GM23248 (cell line): ENCODE measurements at places on chromosomes 11 and 22.

GRCh38 chr11:96299155-96299888 is 43.7 kb downstream of the MAML2 start:
- peak; percentile 13 for DNase-seq

- no peak for DNase-seq
Observed at GRCh38 chr11:8005556-8005955, 18.4 kb downstream of the EIF3F start.

- peak; percentile 69 for DNase-seq
Observed at GRCh38 chr11:60887556-60887955, 18.8 kb downstream of the PRPF19 start.

DNA sequence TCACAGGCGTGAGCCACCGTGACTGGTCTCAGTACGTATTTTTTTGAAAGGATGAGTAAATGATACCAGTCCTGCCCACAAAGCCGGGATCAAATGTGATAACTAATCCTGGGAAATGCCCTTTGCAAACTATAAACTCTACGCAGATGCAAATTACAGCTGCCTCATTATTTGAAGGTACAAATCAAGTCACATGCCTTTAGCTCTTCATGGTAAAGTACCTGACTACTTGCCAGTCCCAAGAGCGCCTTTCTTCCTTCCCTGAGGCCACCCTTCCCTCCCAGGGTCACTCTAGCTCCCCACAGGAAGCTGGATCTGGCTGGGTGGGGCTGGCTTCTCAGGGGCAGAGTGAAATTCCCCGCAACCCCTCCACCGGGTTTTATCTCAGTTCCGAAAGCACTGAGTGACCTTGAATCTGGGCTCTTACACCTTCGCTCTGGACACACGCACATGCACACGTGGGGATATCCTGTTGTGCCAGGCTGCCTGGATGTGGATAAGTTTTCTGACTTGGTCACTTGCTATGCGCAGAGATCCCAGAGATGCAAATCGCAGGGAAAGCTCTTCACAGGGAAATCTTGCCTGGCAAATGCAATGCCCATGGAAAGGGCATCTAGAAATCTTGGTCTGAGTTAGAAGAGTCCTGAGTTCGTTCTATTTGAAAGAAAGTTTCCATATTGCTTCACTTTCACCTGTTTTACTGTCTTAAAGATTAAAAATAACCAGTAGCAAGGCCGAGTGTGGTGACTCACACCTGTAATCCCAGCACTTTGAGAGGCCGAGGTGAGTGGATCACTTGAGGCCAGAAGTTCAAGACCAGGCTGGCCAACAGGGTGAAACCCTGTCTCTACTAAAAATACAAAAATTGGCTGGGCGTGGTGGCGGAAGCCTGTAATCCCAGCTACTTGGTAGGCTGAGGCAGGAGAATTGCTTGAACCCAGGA is 8.5 kb downstream of the A4GALT start:
- no peak for DNase-seq

DNA sequence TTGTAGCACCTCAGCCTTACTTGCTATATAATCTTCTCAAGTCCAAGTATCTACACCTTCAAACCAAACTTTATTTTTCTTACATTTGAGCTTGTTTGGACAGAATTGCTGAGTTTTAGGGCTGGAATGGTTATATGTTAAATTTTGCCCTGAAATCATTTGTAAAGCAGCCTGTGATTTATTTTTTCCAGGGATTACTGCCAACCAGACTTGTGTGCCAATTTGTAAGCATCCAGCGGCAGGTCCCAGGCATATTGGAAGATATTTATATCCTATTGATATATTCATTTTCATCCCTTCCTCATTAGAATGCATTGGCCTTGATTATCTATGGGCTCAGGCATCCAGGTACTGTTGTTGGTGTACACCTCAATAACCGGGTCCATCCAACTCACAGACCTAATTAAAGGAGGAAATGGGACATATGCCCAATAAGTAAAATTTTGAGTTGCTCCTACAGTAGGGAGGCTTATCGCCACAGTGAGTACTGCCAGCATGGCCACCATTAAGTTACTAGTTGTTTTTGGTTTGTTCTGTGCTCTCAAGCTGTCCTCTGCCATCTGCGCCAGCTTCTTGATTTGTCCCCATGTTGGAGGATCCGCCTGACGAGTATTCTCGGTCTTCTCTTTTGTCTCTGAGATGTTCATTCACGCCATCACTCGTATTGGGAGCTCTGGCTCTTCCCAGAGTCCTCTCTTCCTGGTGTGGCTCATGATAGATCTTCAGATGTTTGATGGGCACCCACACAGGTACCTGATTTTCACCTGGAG is 9.8 kb upstream of the DNAJB13 start:
- DNase-seq: no peak

- DNase-seq: no peak
Observed at GRCh38 chr22:49036513-49036912, 791.2 kb downstream of the BRD1 start.

- DNase-seq: peak; percentile 66
Observed at GRCh38 chr22:45226503-45227186, 14.0 kb downstream of the KIAA0930 start.

DNA sequence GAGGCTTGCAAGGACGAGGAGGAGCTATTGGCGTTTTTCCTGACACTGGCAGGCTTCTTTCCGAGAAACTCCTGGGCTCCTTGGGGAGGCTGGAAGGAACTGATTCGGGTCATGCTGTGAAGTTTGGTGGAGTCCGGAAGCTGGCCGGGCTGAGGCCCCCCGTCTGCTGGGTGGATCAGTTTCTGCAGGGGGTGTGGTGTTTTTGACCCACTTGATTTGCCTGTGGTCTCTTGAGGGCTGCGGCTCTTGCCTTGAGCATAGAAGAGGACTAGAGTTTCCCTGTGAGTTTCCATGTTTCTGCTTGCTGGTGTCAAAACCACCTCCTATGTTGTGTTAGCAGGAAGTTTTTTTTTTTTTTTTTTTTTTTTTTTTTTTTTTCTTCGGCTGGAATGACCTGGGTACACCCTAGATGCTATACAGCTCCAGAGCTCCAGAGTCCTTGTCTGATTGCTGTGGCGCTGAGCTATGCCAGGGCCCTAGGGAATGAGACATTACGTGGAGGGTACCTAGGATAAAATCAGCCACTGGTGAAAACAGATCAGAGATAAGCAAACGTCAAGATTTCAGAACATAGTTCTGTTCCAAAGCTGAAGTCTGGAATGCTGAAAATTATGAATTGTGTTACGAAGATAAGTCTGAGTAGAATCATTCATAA is 728 bp downstream of the TBC1D22A start:
- peak; percentile 49 for DNase-seq

- DNase-seq: no peak
Observed at GRCh38 chr11:120694726-120695125, 183.2 kb downstream of the GRIK4 start.

DNA sequence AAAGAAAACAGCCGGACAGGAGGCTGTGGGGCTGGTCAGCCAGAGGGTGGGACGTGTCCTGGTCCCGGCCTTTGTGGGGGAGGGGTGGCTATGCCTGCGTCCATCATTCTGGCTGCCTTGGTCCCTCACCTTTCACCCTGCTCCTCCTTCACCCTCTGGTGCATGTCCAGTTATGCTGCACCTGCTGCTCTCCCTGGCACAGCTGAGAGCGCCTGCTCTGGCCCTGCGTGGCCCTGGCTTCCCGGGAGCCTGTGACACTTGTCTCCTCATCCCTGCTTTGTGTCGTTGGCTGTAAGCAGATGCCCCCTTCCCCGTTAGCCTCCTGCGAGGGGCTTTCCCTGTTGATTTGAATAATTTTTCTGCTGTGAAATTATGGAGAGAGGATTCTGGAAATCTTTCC is 16.6 kb downstream of the PHRF1 start:
- DNase-seq: no peak

- no peak for DNase-seq
Observed at GRCh38 chr22:17896586-17896985, 122.3 kb upstream of the BID start.

DNA sequence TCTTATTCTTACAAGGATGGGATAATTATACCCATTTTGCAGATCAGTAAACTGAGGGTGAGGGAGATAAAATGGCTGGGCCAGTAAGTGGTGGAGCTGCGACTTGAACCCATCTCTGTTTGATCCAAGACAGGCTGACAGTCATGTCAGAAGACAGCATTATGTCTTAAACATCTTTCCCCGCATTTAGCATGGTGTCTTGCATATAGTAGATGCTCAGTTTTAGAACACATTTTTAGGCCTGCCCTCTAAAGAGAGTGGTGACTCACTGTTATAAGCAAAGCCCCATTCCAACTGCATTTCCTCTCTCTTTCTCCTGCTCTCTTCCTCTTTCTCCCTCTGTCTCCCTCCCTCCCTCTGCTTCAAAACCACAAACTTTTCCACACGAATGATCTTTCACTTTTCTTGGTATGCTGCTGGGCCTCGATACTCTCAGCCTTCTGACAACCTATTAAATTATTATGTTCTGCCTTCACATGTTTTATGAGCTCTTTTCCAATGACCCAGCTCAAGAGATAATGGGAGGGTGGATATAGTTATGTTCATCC is 25.2 kb downstream of the CWC15 start:
- peak; percentile 56 for DNase-seq
